ENCODE measurements at places on chromosomes 5 and 9.

GRCh38 chr5:175808711-175809110 lies 62.7 kb upstream of the CPLX2 start:
- no peak for DNase-seq

DNA sequence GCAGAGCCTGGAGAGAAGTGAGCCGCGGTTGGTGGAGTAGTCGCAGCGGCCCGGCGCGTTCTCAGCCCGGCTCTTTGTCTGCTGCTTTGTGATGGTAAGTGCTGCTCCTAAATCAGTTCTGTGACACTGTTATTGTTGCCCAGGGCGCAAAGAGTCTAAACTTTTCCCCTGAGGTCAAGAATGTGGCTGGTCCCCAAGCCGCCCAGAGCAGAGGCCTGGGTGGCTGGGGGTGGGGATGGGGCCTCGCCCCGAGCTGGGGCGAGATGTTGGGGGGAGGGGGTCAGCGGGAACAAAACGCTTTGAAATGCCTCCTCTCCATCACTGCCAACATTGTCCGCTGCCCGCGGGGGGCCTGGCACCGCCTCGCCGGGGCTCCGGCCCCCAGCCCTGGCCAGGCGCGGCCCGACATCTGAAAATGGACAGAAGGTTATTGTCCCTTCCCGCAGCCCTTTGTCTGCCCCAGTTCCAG lies 11.7 kb upstream of the CERCAM start:
- DNase-seq: no peak

DNA sequence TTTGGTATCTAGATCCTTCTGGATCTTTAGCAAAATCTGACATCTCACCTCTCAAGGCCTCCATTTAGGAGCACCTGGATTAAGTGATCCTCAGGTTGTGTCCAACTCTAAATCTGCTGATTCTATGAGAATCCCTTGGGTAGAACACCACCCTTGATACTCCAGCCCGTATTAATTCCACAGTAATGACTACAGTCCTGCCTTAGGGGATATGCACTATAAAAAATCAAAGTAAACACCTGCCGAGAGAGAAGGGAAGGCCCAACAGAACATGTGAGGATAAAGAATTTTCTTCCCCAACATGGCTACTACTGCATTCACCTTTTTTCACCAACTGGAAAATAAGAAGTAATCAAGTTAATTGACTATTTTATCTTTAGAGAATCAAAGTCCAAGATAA lies 27.6 kb downstream of the DAP start:
- DNase-seq: no peak

GRCh38 chr9:131937451-131937850 lies 142.2 kb downstream of the MED27 start:
- DNase-seq: no peak

DNA sequence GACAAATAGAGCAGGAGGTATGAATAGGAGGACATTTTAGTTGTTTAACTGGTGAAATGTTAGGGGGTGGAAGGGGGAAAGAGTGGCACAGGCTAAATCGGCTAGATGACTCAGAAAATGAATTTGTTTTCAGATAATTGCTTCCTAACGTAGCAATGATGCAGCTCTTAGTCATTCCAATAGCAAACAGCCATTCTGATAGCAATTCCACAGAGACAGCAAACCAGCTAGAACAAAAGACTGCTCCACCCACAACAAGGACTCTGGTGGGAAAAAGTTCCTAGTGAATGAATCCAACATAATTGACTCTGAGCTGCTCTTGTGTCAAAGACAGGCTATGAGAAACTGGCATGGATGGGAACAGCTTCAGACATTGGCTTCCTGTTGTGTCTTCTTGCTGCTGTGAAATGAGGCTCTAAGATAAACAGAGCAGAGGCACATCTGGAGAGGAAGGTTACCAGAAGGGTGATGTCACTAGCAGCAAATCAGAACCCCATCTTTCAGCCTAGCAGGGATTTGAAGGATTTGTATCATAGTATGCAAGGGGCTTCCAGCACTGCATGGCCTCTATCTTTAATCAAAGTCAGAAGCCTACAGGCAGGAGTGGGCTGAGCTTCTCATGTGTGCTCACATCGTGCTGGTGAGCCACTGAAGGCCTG lies 28.1 kb upstream of the F2RL1 start:
- DNase-seq: no peak
